ENCODE measurements at places on chromosomes 12 and 14.

- no peak for DNase-seq
These were observed 114.4 kb downstream of the VRK1 start for GRCh38 chr14:96911499-96912149.

- DNase-seq, result no peak
These were observed 18.2 kb upstream of the PPFIBP1 start for GRCh38 chr12:27505761-27506160.

- DNase-seq, result no peak
These were observed 21.5 kb upstream of the SLC2A13 start for GRCh38 chr12:40127408-40127807.

DNA sequence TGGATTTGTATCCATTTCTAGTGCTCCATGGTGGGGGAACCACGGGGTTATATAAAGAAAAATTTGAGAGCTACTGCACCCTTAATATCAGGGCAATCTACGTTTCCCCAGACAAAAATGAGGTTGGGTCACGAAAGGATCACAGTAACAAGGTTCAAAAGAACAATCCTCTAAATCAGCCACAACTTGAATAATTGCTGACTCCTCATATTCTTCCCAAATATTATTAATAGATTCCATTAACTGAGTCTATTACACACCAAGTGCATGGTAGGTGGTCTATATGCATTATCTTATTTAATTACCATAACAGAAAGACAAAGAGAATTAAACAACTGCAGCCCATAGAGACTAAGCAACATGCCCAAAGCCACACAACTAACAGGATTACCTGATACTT lies 438.2 kb downstream of the ETNK1 start:
- no peak for DNase-seq

GRCh38 chr12:67637718-67638117 lies 10.8 kb upstream of the DYRK2 start:
- no peak for DNase-seq

GRCh38 chr14:90447720-90448497 lies 51.1 kb downstream of the CALM1 start:
- DNase-seq, result no peak

GRCh38 chr14:74762917-74763802 lies at the start of gene YLPM1:
TSS of gene YLPM1 (plus strand) at chr14:74763316. CDS start at chr14:74763490, 174 bp downstream.
- DNase-seq, result peak; percentile 97

DNA sequence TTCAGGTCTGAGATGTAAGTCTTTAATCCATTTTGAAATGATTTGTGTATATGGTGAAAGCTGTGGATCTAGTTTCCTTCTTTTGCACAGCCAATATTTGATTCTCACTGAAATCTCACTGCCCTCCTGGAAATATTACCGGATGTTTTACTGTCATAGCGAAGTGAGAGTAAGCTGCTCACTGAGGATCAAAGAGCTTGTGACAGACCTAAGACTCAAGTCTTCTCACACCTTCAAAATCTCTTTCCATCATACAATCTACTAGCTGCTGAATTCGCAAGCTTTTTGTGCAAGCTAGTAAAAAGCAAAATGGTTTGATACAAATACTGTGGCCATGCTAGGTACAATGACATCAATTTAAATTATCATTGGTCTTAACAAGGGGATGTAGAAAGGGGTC lies 3.9 kb downstream of the LRRK2 start:
- DNase-seq, result no peak

DNA sequence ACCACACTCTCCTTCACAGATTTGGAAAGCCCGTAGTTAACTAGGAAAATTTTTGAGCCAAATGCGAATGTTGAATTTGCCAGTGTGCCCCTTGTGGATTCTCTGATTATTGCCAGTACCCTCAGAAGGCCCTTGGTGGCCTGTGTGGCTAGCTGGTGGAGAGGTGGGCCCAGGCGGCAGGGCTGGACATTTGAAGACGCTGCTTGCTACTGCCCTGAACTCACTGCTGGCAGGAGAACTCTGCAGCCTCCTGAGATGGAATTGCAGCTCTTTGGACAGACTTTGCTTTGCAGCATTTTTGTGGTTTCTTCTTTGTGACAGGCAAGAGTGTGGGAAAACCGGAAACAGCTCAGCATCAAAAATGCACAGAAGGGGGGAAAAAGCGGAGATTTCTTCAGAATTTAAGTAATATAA lies 97.6 kb downstream of the TGFB3 start:
- DNase-seq, result peak; percentile 25

Data from iPS-NIHi11 (cell line).